ENCODE measurements at places on chromosomes 1 and 21.

- DNase-seq, result no peak
These were observed 138.8 kb downstream of the GIPC2 start for GRCh38 chr1:78184460-78185072.

- no peak for DNase-seq
These were observed 26.5 kb downstream of the CNIH4 start for GRCh38 chr1:224383218-224383617.

DNA sequence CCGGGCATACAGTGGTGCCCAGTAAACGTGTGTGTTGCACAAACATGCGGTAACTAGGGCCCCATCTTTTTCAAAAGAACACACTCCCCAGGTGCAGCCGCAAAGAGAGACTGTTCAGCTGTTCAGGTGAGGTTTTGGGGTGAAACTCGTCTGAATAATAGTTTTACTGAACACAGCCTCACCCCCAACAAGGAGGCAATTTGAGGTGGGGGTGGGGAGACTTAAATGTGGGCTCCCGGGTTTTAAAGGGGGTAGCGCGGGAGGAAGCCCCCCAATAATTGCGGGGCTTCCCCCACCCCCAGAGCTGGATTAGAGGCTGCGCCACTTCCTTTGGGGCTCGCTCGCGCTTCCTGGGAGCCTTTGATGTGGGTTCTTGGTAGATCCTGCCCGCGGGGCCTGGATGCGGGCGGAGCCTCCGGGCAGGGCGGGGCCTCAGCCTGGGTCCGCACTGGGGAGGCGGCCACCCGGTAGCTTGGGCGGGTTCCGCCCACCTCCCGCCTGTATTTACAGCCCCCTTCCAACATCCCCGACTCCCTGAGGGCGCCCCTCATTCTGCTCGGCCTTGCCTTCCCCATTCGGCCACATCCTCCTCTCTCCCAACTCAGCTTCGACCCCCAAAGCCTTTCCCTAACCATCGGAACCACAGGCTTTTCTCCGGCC, 6.4 kb upstream of the EPHA2 start:
- no peak for DNase-seq

- no peak for DNase-seq
These were observed 63.7 kb upstream of the B3GALNT2 start for GRCh38 chr1:235567812-235568503.

Measured in SJSA1 (cell line).